Activated T-cell treated with anti-CD3 and anti-CD28 coated beads, Interleukin-2, amount 50 U/mL, for 72 hours (primary cell): ENCODE measurements at places on chromosomes 5 and 9. TPM values are rescaled to one million over a fixed set of nuclear protein-coding genes. Genes with fewer than 3 reads are reported as not detected.

GRCh38 chr9:113705928-113706519 is 170.1 kb upstream of the ZNF618 start:
- DNase-seq: no peak

GRCh38 chr9:117523531-117524153 is 108.8 kb upstream of the ASTN2 start:
- no peak for DNase-seq

DNA sequence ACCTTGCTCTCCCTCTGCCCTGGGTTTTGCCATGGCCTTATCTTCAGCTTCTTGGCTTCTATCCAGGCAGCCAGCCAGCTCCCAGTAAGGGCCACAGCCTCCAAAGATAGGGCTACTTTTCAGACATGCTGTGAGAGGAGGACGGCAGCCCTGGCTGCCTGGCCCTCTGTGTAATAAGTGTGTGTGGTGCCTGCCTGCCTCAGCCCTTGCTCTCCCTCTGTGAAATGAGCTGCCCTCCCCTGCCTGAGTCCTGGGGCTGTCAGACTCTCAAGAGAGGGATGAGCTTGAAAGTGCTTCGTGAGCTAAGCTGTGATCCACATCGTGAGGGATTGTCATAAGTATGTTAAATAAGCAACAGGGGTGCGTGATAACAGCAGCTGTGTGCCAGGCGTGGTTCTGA is 8.1 kb downstream of the NDST1 start:
- DNase-seq: no peak

TEK gene
- not detected for total RNA-seq

CNTFR gene
- total RNA-seq: not detected
